T1000 (cell line): ENCODE measurements at places on chromosomes 2 and 18.
A peak's percentile ranks its signal among the peaks of the same experiment; 100 is the strongest.

GRCh38 chr2:23564615-23564960 lies 179.6 kb downstream of the KLHL29 start:
- DNase-seq, result no peak

DNA sequence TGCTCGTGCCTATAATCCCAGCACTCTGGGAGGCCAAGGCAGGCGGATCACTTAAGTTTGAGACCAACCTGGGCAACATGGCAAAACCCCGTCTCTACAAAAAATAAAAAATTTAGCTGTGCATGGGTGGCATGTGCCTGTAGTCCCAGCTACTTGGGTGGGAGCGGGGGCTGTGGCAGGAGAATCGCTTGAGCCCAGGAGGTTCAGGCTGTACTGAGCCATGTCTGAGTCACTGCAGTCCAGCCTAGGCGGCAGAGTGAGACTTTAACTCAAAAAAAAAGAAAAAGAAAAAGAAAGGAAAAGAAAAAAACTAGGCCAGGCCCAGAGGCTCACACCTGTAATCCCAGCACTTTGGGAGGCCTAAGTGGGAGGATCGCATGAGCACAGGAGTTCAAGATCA lies 30.8 kb downstream of the TWSG1 start:
- no peak for DNase-seq

- no peak for DNase-seq
These were observed 29.8 kb upstream of the ZNF407 start for GRCh38 chr18:74567822-74568221.

DNA sequence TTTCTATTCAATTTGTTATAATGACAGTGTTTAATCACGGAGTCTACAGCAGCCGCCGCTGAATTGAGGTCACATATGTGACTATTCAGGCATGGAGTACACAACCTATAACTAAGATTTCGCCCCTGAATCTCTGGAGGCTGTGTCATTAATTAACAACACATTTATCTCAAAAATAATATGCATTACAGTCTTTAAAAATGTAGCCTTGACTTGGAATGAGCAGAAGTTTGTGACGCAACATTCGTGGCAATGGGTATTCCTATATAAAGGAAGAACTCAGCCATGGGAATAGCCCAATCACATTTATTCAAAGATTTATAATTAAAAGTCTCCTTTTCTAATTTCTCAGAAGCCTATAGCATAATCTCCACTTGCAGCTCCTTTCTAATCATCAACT lies 60.6 kb upstream of the LYPD1 start:
- no peak for DNase-seq

- DNase-seq, result peak; percentile 32
These were observed 888 bp downstream of the VAMP5 start for GRCh38 chr2:85584857-85585780.

GRCh38 chr2:238242731-238243495 lies 3.1 kb upstream of the HES6 start:
- no peak for DNase-seq

- no peak for DNase-seq
These were observed 170.6 kb upstream of the MEIS1 start for GRCh38 chr2:66264354-66264753.

DNA sequence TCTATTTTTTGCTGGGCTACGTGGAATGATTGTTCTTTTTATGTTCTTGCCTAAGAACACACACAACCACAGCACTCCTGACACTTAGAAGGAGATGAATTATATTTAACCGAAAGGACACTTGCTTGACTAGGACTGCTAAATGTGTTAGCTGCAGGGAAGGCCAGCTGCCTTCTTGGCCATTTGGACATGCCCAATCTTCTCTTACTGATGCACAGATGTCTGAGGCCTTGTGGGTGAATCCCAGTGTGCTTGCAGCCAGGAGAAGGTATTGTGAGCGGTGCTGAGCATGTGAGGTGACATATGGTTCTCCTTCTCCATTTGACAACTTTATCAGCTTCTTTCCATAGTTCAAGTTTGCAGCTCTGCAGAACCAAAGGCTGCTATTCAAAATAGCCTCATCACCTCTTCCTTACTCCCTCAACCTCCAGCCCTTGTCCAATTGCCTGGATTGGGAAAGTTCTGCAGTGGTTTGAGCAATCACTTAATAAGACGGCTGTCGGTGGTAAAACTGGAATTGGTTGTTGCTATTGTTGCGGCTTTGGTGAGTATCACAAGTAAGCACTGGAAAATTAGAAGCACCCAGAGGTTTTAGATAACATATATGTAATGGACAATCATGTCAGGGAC lies 1113.3 kb downstream of the TSN start:
- DNase-seq, result no peak

DNA sequence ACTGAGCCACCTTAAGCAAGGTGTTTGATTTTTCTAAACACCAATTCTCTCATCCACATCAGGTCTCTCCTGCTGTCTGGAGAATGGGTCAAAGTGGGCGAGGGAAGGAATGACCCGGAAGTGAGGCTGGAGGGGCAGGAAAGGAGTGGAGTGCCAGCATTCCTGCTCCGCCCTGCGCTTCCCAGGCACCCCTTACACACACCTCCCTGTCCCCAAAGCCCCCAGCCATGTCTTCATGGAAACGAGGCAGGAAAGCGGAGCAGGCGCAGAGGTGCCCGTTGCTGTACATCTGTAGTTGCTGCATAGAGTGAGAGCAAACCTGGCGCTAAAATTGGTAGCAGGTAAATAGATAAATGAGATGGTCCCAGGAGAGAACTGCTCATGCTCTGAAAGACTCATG lies 27.2 kb upstream of the NT5DC4 start:
- no peak for DNase-seq

DNA sequence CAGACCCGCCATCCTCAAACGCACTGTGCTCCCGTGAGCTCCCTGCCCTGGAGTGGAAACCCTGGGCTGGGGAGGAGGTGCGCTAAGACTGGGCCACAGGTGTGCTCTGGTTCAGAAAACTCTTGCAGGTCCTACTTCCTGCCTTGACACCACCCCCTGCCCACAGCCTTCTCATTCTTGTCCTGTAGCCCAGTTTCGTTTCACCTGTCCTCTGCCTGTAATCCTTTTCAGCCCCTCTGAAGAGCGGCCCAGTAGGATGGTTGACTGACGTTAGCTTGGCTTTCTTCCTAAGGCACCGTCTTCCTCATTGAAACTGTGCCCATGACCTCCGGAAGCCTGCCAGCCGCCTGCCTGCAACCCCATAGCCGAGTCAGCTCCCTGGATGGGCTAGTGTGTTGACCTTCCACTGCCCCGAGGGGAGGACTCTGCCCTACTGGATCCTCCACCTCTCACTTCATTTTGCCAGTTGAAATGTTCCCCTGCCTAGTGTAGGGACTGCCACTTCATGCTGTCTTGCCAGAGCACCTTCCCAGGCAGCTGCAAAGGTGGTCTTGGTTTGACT lies 116.9 kb downstream of the AGAP1 start:
- DNase-seq, result no peak
